Activated CD8-positive, alpha-beta T cell treated with anti-CD3 and anti-CD28 coated beads, Interleukin-2, amount 10 ng/mL, durations not matched to agents 7 days and 5 days (primary cell): ENCODE measurements at places on chromosomes 6 and 20. TPM values are rescaled to one million over a fixed set of nuclear protein-coding genes. Genes with fewer than 3 reads are reported as not detected.

DNA sequence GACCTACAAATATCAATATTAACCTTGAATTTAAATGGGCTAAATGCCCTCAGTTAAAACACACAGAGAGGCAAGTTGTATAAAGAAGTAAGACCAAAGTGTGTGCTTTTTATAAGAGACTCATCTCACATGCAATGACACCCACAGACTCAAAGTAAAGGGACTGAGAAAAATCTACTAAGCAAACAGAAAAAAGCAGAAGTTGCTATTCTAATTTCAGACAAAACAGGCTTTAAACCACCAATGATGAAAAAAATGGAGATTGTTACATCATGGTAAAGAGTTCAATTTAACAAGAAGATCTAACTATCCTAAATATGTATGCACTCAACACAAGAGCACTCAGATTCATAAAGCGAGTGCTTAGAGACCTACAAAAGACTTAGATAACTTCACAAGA is 741.9 kb upstream of the MARCKS start:
- H3K36me3 ChIP-seq = no peaks in the 10 kb centered on the region
- H3K27me3 ChIP-seq = no peaks in the 10 kb centered on the region
- no peak for DNase-seq
- H3K4me1 ChIP-seq = no peaks in the 10 kb centered on the region
- H3K4me3 ChIP-seq = no peak overlapping the region

- H3K36me3 ChIP-seq = peaks cover 8% of the 10 kb centered on the region
- H3K27ac ChIP-seq = peak overlapping the region; percentile 94
- peak; percentile 88 for DNase-seq
- H3K4me3 ChIP-seq = peak overlapping the region; percentile 100
Measured at GRCh38 chr6:142946181-142946923, 1.4 kb upstream of the HIVEP2 start.

DNA sequence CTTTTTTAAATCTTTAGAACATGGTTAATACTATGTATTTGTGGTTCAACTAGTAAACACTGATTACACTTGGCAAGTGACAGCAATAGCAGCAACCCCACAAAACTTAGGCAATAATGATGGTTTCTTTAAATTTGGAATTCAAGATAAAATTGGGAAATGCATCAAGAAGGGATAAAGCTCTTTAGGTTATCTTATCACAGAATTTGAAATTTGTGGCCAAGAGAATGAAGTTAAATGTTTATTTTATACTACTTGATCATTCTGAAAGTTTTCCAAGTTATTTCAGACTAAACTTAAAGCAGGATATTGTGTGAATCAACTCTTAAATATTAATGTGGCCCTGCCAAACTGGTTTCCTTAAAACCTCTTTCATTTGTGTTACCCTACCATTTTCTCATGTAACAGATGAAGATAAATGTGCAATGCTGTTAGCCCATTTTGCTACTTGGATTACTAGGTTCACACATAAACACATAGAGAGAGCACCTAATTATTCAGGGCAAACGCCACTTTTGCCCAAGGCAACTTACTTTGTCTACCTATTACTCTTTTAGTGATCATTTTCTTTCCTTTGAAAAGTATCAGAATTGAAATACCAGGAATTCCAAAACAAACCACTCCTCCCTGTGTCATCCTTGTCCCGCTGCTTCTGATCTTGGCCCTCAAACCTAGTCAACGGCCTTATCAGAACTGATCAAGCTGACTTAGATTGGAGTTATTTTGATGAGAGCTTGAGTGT is 186.7 kb upstream of the TENT5A start:
- no peak overlapping the region for H3K4me3 ChIP-seq
- no peaks in the 10 kb centered on the region for H3K36me3 ChIP-seq
- H3K27me3 ChIP-seq = no peaks in the 10 kb centered on the region
- DNase-seq = no peak

GRCh38 chr6:3410385-3411360 is 46.2 kb downstream of the SLC22A23 start:
- H3K4me1 ChIP-seq = peaks cover 11% of the 10 kb centered on the region
- peak; percentile 72 for DNase-seq
- H3K36me3 ChIP-seq = no peaks in the 10 kb centered on the region
- H3K27me3 ChIP-seq = no peaks in the 10 kb centered on the region
- H3K4me3 ChIP-seq = no peak overlapping the region

DNA sequence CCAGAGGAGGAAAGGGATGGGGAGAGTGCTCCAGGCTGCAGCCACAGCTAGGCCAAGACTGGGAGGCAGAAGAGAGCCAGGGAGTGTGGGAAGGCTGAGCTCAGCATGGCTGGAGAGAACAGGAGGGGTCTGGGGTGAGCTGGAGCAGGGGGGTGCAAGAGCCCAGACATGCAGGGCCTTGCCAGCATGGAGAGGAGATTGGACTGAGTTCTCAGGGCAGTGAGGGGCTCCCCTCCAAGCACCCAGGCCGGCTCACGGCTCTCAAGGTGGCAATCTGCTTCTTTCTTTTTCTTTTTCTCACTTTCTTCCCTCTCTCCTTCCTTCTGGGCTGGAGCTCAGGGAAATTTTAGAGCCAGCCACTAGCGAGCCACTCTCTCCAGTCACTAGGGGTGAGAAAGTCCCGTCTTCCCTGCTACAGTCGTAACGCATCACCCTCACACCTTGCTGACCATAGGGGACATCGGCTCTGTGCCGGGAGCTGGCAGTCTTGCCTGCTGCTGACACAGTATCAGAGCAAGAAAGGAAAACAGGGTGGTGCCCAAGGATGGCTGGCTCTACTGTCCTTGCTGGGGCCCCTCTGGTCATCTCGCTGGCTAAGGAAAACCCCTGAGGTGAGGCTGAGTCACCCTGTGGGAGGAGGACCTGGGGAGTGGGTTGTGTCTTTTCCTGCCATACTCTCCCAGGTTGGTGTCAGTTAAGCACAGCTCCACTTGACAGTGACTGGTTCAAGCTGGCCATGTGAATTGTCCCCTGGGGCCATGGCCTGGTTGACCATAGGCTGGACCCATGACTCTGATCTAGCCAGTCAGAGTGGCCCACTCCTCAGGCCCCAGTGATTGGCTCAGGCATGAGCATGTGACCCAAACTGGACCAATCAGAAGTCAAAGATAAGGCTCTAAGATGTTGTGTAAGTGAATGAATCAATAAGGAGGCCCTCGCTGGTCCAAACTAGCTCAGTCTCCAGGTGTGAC is 135.1 kb upstream of the PMEPA1 start:
- no peak overlapping the region for H3K27ac ChIP-seq
- H3K36me3 ChIP-seq = no peaks in the 10 kb centered on the region
- H3K4me1 ChIP-seq = no peaks in the 10 kb centered on the region
- DNase-seq = no peak

Gene SNAP25
- not detected for total RNA-seq

- no peak for DNase-seq
- H3K4me3 ChIP-seq = no peak overlapping the region
- H3K27me3 ChIP-seq = no peaks in the 10 kb centered on the region
- H3K36me3 ChIP-seq = no peaks in the 10 kb centered on the region
Measured at GRCh38 chr6:152094992-152095592, 287.6 kb downstream of the ESR1 start.

DNA sequence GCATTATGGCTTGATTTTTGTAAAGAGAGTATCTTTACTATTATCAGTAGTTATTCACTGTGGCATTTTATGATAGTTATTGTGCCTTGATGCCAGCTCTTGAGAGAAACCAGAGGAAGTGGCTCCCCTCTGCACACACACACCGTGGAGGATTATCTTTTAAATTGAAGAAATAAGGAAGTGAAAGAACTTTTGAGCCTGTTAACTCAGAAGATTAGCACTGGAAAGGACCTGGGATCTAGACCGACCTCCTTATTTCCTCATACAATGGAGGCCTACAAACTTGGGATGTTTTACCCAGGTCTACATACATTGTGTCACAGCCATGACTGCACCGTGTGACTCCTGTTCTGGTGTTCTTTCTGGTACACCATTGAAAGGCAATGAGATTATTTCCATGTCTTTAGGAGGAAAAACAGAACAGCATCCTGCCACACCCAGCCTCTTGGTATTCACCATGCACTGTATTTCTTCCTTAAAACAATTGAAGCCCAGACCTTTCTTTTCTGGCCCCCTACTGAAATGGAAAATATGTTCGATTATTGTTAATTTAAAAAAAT is 40.6 kb downstream of the HECA start:
- peaks cover 69% of the 10 kb centered on the region for H3K4me1 ChIP-seq
- no peaks in the 10 kb centered on the region for H3K27me3 ChIP-seq
- DNase-seq = no peak
- H3K4me3 ChIP-seq = peak overlapping the region; percentile 32

- no peak for DNase-seq
- H3K4me3 ChIP-seq = no peak overlapping the region
- peaks cover 30% of the 10 kb centered on the region for H3K27me3 ChIP-seq
- H3K36me3 ChIP-seq = no peaks in the 10 kb centered on the region
- H3K4me1 ChIP-seq = peaks cover 9% of the 10 kb centered on the region
Measured at GRCh38 chr20:641516-641875, 11.5 kb downstream of the SRXN1 start.

GRCh38 chr20:40892642-40893041 is 136.0 kb upstream of the TOP1 start:
- no peak overlapping the region for H3K27ac ChIP-seq
- DNase-seq = no peak
- peaks cover 21% of the 10 kb centered on the region for H3K27me3 ChIP-seq
- peaks cover 19% of the 10 kb centered on the region for H3K4me1 ChIP-seq

Gene JAG1
- 0.16 TPM for total RNA-seq

Gene UQCC2
- total RNA-seq = 89.6 TPM

Gene PSORS1C2
- not detected for total RNA-seq

- DNase-seq = no peak
- no peaks in the 10 kb centered on the region for H3K36me3 ChIP-seq
- no peak overlapping the region for H3K27ac ChIP-seq
- no peaks in the 10 kb centered on the region for H3K4me1 ChIP-seq
- H3K4me3 ChIP-seq = no peak overlapping the region
Measured at GRCh38 chr6:110270165-110270564, 88.0 kb downstream of the METTL24 start.
